ENCODE measurements at places on chromosomes 7 and 10.
A peak's percentile ranks its signal among the peaks of the same experiment; 100 is the strongest.

GRCh38 chr10:21499701-21500577 lies 25.5 kb downstream of the SKIDA1 start:
- no peak for DNase-seq

- no peak for DNase-seq
Measured at GRCh38 chr7:5216931-5217330, 26.9 kb downstream of the WIPI2 start.

DNA sequence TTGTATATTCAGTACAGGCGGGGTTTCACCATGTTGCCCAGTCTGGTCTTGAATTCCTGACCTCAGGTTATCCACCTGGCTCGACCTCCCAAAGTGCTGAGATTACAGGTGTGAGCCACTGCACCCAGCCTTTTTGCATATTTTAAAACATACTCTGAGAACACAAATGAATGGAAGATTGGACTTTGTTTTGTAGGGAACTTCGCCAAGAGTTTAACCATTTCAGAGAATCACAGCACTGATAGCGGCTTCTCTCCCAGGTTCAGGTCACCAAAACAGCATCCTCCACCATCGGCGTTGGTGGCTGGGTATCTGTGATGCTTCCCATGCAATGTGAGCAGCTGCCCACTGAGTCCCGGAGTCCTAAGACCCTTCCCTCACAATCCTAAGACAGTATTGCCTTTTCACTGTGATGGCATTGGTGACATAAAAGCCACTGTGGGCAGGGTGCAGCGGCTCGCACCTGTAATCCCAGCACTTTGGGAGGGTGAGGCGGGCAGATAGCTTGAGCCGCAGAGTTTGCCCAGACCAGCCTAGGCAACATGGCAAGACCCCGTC lies 42.3 kb upstream of the PSAP start:
- no peak for DNase-seq

DNA sequence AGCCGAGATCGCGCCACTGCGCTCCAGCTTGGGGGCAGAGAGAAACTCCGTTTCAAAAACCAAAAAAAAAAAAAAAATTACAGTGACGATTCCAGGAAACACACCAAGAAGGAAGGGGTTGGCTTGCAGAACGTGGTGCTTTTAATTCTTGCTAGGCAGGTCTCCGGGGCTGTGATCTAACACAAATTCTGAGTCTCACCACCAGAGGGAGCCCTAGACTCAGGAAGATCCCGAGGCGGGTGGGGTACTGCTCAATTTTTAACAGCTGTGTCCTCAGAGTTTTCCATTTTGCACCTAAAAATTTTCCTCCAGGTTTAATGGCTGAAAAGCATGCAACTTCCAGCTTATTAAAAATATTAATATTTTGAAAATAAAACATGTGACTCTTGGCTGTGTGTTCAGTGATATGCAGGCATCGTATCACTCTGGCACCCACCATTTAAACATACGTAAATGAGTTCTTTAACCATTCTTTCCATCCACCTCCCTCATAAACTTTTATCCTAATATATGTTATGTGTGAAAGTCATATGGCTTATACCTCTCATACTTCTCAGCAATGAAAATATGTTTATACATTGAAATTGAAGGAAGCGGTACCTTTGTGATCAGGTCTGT lies 26.5 kb upstream of the NUB1 start:
- DNase-seq = peak; percentile 27

DNA sequence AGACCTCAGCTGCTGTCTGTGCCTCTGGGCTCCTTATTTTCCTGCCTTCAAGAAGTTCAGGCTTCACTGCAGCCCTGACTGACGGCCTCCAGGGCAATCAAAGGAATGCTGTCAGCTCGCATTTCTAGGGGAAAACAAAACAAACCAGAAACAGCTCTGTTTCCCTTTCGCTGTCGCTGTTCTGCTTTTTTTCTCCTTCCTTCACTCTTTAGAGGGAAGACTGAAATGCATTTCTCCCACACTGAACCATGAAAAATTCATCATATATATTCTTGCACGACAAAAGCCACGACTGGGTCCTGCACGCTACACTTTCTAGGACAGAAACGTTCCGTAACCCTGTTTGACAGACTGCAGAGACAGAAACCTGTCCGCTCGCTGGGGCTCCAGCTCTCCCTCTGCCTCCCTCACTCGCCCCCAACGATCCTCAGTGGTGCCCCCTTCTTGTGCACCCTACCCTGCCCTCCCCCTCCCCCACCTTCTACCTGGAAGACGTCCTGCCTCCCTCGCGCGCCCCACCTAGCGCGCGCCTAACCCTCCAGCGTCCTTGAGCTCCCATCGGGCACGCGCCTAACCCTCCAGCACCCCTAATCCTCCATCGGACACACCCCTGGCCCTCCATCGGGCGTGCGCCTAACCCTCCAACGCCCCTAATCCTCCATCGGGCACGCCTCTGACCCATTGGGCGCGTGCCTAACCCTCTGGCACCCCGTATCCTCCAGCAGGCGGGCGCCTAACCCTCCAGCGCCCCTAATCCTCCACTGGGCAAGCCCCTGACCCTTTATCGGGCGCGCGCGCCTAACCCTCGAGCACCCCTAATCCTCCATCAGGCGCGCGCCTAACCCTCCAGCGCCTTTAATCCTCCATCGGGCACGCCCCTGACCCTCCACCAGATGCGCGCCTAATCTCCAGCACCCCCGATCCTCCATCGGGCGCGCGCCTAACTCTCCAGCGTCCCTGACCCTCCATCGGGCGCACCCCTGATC lies 37.1 kb downstream of the SVOPL start:
- peak; percentile 22 for DNase-seq

GRCh38 chr10:93261961-93262610 lies 188.4 kb downstream of the CYP26A1 start:
- DNase-seq = no peak

DNA sequence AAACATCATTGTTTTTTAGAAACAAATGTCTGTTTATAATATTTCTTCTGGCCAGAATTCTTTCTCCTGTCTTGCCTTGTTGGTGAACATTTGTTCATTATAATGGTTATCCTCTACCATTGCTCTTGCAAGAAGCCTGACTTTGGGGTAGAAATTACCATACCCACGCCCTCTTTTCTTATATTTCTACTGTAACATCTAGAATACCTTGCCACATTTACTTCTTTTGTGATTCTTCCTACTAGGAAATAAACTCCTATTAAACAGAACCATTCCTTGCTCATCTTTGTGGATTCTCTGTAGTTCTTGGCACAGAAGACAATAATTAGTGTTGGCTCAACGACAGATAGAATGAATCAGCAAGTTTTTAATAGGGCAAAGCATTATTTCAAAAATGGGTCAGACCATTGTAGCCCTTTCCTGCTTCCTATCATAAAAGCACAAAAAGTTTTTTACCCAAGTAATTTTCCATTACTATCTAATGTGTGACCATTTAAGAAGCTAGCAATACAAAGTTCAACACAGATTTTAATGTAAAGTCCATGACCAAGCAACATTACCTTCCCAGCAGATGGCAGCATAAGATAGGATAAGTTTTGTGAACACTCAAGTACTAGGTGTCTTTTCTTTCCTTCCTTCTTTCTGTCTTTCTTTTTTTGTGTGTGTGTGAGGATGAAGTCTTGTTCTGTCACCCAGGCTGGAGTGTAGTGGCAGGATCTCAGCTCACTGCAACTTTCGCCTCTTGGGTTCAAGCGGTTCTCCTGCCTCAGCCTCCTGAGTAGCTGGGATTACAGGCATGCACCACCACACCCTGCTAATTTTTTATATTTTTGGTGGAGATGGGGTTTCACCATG lies 270.4 kb downstream of the HGF start:
- peak; percentile 72 for DNase-seq

DNA sequence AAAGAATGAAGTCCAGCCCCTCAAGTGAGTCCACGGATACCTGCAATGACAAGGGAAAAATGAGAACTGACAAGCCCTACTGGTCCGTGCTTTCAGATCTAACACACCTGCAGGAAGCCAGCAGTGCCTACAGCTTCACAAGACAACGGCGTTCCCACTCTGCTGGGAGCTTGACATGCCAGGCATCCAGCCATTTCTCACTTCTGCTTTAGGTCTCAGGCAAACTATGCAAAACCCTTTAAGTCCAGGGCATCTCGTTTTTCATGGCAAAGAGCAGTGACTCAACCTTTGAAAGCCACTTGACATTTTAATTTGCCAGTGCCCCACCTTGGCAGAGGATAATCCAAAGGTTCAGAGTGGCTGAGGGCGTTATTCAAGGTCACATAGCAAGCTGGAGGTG lies 49.1 kb upstream of the GPAM start:
- DNase-seq = no peak

- DNase-seq = no peak
Measured at GRCh38 chr7:151351967-151352366, 10.4 kb downstream of the NUB1 start.

DNA sequence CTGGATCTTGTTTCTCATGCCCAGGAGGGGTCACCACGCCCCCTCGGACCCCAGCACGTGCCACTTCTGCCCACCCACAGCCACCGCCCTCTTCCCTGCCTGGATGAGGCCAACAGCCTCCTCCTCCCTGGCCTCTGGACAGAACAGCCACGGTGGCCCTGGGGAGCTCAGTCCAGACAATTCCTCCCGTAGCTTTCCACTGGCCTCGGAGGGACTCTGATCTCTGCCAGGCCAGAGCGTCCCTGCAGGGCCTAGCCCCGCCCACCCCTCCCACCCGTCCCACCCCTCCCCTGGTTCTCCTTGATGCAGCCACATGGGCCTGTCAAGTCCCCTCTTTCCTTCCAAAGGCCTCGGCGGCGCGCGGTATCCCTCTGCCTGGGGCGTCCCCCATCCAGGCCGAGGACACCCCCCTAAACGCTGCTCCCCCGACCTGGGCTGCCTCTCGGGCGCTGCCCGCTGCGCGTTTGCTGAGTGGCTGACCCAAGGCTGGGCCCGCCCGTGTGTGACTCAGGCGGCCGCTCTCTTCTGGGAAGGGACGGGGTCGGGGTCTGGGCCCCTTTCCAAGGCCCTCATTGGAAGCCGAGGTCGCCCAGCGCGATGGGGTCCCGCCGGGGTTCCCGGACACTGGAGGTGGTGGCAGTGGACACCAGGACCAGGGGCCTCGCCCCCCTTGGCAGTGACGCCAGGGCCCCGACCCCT lies 557 bp downstream of the TMEM120A start:
- peak; percentile 13 for DNase-seq

DNA sequence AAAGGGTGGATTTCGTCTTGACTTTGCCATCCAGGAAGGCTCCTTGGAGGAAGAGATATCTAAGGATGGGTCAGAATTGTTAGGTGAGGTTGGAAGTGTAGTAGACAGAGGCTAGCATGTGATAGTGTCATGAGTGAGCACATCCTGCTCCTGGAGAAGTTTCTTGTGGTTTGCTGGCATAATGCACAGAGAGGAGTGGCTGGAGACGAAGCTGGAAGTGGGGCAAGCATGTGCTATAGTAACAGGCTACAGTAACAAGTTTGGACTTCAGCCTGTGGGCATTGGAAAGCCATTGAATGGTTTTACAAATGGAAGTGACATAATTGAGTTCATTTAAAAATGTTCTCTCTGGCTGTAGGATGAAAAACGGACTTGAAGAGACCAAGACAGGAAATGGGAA lies 175.6 kb upstream of the VWC2 start:
- DNase-seq = no peak

DNA sequence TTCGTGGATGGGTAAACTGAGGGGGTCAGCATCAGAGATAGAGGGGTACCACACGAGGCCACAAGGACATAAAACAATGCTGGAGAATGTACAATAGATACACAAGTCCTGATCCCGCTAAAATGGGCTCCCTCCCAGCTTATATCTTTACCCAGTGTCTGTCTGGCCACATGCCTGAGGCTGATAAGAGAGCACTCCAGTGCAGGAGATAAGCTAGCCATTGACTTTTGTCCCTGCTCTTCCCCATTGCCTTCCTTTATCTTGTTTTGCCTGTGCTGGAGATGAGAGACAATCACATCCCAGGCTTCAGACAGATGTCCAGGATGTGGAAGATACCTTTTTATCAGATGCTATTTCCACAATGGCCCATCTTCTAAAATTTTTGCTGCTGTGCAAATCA lies 6.0 kb downstream of the GAD2 start:
- no peak for DNase-seq

- no peak for DNase-seq
Measured at GRCh38 chr10:104638861-104639589, 2.1 kb upstream of the SORCS3 start.

- DNase-seq = no peak
Measured at GRCh38 chr10:132946806-132947546, 4.6 kb upstream of the CFAP46 start.

- DNase-seq = no peak
Measured at GRCh38 chr7:84948634-84949033, 238.2 kb downstream of the SEMA3D start.

DNA sequence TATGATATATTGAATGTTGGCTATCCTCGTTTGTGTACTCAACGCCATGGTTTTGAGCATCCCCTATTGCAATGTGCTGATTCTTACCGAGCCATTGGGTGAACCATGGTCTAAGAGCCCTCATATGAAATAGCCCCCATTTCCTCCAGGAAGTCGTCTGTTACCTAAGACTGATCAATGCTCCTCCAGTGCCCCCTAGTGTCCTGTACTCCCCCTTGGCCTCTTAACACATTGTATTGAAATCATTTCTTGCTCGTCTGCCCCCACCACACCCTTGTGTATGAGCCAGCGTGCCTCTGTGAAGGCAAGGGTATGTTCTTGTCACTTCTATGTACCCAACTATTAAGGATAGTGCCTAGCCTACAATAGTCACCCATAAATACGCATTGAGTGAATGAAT lies 11.2 kb upstream of the SLC35B4 start:
- peak; percentile 22 for DNase-seq

GRCh38 chr7:4265066-4265465 lies 417.0 kb upstream of the FOXK1 start:
- no peak for DNase-seq

DNA sequence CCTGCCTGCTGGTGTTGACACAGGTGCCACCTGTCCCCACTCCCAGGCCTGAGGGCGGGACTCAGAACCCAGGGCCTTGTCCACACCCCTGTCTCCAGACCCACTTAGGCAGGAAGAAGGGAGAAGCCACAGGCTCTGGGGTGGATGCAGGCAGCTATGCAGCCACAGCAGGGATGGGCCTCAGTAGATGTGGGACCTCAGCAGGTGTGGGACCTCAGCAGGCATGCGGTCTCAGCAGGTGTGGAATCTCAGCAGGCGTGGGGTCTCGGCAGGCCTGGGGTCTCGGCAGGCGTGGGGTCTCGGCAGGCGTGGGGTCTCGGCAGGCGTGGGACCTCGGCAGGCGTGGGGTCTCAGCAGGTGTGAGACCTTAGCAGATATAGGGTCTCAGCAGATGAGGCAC lies 118.0 kb upstream of the PITRM1 start:
- DNase-seq = no peak

DNA sequence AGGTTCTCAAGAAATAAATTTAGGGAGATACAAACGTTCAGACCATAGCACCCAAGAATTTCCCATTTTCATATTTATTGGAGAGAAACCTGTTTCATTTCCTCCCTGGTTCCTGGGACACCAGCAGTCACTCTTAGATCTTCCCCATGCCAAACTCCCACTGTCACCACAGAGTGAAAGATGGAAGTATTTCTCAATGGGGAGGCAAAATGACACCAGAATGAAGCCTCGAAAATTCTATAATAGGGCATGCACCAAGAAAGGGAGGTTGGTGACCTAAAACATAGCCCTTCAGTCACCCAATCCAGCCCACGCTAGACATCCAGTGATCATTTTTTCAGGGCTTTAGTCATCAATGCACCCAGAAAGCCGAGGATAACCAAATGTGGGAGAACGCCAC lies 148.1 kb upstream of the PLXDC2 start:
- DNase-seq = no peak

GRCh38 chr7:110281362-110281761 lies 809.6 kb upstream of the LRRN3 start:
- no peak for DNase-seq
